OCI-M1 (cell line): ENCODE measurements at places on chromosomes 4 and X.

DNA sequence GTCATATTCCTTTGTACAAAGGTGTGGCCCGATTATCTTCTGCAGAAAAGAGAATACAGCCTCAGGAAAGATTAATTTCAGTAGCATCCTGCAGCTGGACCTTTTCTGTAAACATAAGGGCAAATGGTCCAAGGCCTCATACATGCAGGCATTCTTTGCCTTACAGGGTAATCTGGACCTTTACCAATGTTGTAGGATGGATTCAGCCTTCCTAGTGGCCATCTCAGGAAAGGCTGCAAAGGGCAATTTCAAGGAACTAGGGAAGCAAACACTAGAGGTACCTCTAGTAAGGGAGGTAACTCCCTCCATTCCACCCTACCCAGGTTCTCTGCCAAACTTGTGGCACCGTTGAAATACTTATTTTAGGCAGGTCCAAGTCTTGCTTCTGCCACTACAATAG lies 43.0 kb downstream of the UGT2B28 start:
- DNase-seq = peak; percentile 46

DNA sequence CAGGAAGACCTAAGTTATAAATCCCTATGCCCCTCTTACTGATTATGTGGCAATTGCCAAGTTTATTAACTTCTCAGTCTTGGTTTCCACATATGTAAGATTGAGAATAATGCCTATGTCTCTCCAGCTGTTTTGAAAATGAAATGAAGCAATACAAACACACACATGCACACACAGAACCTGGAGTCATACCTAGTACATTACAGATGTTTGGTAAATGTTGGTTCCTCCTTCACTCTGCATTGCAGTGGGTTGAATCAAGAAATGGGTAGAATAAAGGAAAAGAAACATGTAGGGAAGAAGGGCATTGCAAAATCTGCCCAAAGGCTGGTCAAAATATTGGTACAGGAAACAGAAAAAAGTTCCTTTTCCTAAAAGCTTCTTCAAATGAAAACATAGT lies 309.9 kb upstream of the EMCN start:
- DNase-seq = no peak

- DNase-seq = no peak
Measured at GRCh38 chr4:112939901-112940300, 109.6 kb upstream of the ANK2 start.

DNA sequence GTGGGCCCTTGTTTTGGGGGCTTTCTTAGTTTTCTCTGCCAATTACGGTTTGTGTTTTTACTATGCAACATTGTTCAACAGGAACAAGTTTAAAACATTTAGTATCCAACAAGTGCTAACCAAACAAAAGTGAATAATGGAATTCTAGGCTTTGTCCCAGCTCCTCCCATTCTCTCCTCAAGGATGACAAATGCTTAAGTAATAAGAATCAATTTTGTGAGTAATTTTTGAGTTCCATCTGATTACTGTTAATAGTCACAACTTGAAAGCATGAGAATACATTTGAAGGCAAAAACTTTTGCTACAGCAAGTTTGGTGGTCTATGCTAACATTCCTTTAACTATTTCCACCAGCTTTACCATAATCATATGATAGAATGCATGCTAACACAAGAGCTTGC lies 78.1 kb upstream of the HPGD start:
- DNase-seq = no peak

GRCh38 chr4:53640576-53641453 lies 49.5 kb upstream of the LNX1 start:
- DNase-seq = no peak

- no peak for DNase-seq
Measured at GRCh38 chr4:73865431-73866096, 3.6 kb upstream of the CXCL1 start.
